GM12892 (cell line): ENCODE measurements at places on chromosomes 12 and 14.

DNA sequence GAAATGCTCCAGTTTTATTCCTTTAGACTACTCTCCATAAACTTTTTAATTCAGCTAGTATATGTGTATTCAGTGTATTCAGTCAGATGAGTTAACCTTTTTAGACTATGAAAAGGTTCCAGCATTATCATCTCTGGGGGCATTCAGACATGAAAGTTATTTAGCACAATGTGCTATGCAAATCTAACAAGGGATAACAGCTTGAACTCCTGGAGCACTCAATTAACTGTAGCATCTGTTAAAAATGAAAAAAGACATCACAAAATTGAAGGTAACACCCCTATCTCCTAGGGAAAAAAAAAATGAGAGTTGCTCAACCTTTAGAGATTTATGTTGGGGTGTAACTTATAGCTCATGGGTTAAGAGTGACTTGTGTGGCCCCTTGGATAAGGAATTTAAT is 211.5 kb downstream of the PHLDA1 start:
- no peak for DNase-seq

DNA sequence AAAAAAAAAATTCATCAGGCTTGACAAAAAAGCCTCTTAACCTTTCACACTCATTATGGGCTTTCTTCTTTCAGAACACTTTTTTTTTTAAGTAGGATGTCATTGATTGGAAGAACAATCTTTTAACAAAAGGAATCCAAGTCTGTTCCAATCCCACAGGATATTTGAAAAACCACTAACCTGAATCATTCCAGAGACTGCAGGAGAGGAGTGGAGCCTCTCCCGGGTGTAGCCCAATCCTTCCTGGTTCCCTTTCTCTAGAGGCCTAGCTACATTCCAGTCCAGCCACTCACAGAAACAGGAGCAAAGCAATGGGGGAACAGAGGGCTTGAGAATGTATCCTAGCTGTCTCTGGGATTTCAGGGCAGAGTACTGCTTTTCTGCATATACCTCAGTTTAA is 4.3 kb downstream of the MFAP5 start:
- no peak for DNase-seq

DNA sequence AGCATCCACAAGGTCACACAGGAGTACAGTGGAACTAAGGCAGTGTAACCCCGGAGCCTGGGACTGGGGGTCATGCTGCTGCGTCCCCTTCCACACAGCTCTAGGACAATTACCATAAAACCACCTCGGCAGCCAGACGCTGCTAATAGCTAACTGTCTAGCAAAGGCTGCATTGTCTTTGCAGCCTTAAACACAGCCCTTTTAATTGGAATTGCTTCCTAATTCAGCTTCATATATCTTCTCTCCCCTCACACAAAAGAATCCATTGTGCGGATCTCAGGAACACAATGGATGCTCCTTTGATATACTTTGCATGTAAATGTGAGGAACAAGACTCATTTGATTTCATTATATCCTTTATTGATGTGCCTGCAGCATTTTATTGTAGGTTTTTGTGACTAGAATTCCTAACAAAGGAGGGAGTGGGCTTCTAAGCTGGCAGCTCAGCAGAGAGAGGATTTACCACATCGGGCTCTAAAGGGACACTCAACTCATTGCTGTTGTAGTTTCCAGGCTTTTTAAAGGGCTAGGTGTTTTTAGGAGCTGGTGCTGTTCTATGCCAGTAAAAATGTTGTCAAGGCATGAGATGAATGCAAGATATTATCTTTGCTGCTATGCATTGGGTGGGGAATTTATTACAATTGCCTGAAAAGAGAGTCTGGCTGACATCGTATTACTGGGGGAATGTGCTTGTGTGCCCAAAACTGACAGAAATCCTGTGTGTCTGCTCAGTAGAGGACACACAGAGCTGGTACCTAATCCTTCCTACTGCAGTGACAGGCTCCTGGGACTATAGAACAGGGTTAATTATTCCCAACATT is 30.4 kb upstream of the DACT1 start:
- DNase-seq, result no peak

DNA sequence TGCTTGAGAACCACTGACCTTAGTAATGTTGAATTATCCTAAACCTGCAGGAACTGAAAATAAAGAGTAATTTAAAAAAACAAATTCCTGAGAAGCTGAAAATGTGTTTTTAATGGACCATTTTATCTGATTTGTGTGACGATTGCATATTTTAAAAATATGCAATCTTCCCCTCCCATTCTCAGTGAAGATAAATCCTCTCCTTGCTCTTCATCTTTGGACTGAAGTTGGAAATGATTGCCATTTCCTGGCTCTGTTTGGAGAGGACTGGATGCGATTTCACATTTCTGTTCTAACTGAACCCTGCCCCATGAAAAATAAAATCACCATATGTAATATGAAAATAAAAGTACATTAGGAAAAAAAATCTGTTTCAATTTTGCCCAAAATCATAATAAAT is 216.3 kb downstream of the SLC6A15 start:
- no peak for DNase-seq

- no peak for DNase-seq
Observed at GRCh38 chr12:56389412-56389811, 26.8 kb upstream of the APOF start.

- DNase-seq, result peak; percentile 48
Observed at GRCh38 chr12:188910-189621, 24.9 kb downstream of the SLC6A12 start.
